ENCODE measurements at places on chromosomes 3 and 15. TPM values are rescaled to one million over a fixed set of nuclear protein-coding genes. Genes with fewer than 3 reads are reported as not detected.
A peak's percentile ranks its signal among the peaks of the same experiment; 100 is the strongest.

Gene IMPG2
- total RNA-seq, result 0.65 TPM

Gene PRRT3
- 5.5 TPM for total RNA-seq

Gene HTR3E
- not detected for total RNA-seq

- no peak for DNase-seq
These were observed 87.0 kb downstream of the CTNNB1 start for GRCh38 chr3:41286305-41286704.

DNA sequence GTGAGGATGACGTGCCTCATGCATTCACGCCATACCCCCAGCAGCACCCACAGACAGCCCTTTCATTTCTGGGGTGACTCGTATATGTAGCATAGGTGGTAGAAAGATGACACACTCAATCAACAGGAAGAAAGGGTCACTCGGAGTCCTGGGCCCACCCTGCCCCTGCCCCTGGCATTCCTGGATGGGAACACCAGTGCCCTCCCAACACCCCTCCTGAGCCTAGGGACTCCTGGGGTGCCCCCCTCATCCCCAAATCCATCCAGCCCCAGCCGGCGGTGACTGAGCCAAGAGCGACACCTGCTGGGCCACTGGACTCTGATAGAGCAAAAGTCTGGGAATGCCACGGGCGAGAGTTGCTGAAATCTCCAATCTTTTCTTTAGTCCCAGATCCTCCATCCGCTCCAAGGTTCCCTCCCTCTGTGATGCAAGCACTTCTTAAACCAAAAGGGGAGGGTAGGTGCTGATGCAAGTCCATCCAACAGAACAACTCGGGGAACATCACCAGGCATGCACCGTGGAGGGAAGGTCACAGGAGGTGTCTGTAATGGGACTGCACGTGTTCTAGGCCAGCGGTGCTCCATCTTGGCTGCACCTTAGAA, 31.1 kb downstream of the ACAN start:
- DNase-seq, result peak; percentile 74
